Astrocyte (in vitro differentiated cells and primary cell): ENCODE measurements at places on chromosomes 6 and 20. TPM values are rescaled to one million over a fixed set of nuclear protein-coding genes. Genes with fewer than 3 reads are reported as not detected.

NTSR1 gene
- 0.10 and 0.16 TPM in 2 replicates for total RNA-seq

ECT2L gene
- not detected in 2 replicates for total RNA-seq

DNA sequence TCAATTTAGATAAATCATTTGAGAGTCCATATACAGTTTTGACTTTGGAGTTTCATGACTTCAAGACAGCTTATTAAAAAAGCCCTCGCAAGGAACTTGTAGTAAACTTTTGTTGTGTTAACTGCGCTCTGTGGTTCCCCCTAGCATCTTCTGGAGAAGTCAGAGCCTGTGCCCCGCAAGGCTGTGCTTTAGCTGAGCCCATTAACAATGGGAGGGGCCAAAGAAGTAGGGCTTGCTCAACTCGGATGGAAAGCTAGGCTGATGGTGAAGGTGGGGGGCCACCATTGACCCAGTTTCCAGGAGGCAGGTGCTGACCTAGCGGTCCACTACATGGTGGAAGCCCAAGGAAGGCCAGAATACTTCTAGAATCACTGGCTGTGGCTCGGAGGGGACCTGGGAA lies 29.3 kb upstream of the OVOL2 start:
- DNase-seq: no peak

FAM184A gene
- total RNA-seq: 1.3 and 2.0 TPM in 2 replicates

KPNA5 gene
- 14.3 and 14.4 TPM in 2 replicates for total RNA-seq

- no peak for DNase-seq
Observed at GRCh38 chr6:165301372-165302246, 7.8 kb downstream of the C6orf118 start.

DNA sequence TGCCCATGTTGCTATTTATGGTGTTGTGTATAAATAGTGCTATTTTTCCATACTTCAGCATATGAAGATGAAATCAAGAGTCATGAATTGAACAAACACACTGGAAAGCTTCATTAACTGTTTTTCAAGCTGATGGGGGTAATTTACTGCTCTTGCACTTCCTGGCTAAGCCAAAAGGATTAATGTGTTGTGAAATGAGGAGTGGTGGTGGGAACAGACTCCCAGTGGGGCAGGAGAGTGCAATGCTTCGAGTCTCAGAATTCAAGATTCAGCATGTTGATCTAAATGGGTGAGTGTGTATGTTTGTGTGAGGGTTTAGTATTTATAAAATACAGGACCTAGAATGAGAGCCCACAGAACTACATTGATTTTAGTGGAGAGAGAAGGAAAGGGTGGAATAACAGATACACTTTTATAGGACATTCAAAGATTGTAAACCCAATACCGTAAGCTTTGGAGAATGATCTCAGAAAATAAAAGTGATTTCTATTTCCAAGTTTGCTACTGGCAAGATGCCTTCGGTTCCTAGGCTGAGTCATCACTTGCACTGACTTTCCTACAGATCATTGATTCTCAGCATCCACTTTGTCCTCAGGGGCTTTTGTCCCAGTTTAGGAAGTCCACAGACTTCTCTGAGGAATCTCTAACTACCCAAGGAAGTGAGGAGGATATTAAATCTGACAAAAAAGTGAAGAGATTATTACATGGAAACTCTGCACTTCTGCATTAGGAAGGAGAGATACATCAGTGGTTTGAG lies 303.6 kb downstream of the TRDN start:
- DNase-seq: no peak

KCNK15 gene
- total RNA-seq: 0.14 and 0.17 TPM in 2 replicates

DNA sequence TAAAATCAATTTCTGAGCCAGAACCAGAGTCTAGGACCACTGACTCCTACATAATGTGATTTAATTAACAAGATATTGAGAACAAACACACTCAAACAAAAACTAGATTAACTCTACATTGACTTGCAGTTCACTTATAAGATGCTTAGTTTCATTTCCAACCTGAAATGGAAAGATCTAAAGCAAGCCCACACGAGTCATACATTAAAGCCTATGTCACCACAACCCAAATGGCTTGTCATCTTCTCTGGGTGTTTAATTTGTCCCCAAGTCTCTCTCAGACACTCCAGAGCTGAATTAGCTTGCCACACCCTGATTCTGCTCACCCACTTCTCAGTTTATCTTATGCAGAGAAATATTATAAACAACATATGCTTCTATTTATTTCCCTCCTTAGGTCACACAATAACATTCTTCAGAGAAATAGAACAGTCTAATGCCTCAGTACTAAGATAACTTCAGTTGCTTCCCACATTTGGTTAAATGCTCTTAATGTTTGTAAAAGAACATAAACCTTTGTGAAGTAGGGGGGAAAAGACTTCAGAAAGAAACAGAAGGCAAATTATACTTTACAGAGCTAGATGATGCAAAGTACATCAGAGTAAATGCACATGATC lies 8.8 kb upstream of the FBXO30 start:
- DNase-seq: no peak
